ENCODE measurements at places on chromosomes 3 and 15. TPM values are rescaled to one million over a fixed set of nuclear protein-coding genes. Genes with fewer than 3 reads are reported as not detected.
A peak's percentile ranks its signal among the peaks of the same experiment; 100 is the strongest.

Gene RASGRP1
- 123 TPM for total RNA-seq

Gene KIAA1143
- total RNA-seq = 37.6 TPM

Gene FAM219B
- 117 TPM for total RNA-seq

- no peak for DNase-seq
These were observed 22.1 kb downstream of the ZNF621 start for GRCh38 chr3:40546816-40547215.

- no peak for DNase-seq
These were observed 1075.1 kb downstream of the AGBL1 start for GRCh38 chr15:87154761-87155160.

- DNase-seq = peak; percentile 23
These were observed 762 bp upstream of the ARL6 start for GRCh38 chr3:97763586-97764406.

DNA sequence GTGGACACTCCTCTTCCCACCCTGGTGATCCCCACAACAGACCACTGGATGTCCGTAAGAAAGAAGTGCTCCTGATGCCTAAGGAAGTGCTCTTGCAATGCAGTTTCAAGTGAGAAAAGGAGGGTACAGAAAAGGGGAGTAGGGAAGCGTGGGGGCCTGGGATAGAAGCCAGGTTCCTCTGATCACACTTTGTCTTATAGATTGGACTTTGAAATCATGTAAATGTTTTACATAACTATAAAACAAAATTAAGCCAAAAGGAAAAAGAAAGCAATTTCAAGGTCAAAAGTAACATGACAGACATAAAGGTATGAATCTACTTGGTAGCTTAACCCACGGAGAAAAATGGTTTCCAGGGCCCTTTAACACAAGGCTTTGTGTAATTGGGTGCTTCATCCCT lies 107.3 kb upstream of the TRPM1 start:
- no peak for DNase-seq

DNA sequence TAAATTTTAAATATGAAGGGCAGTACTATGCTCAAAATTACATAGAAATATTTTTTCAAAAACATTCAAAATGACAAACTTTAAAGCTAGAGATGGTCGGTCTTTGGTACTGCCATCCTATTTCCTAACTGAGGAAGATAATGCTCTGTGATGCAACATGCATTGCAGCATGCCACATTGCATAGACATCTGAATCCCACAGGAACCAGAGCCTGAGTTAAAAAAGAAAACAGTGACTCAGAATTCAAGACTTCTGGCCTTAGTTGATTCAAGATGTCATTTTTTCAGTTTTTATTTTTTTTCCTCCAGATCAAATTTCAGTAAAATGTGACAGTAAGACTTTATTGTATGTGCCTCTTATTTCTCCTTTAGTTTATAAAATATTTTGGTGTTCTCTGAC lies 33.1 kb downstream of the TP63 start:
- no peak for DNase-seq
